B cell (primary cell): ENCODE measurements at places on chromosomes 1 and 21. TPM values are rescaled to one million over a fixed set of nuclear protein-coding genes. Genes with fewer than 3 reads are reported as not detected.

Gene PRDM16
- total RNA-seq: 0.12 and 0.22 TPM in 2 replicates

Gene CAPN8
- total RNA-seq: 0.29 and 0.37 TPM in 2 replicates

Gene AKT3
- total RNA-seq: 147 and 148 TPM in 2 replicates

Gene LMX1A
- total RNA-seq: not detected in 2 replicates

Gene OLIG2
- total RNA-seq: not detected in 2 replicates

Gene GREM2
- not detected in 2 replicates for total RNA-seq

Gene MEGF6
- total RNA-seq: 75.4 and 77.3 TPM in 2 replicates

Gene LCE2B
- not detected in 2 replicates for total RNA-seq

Gene ST6GALNAC5
- not detected in 2 replicates for total RNA-seq

Gene LEPROT
- 20.2 and 26.5 TPM in 2 replicates for total RNA-seq
